ENCODE measurements at places on chromosomes 2 and 18.
A peak's percentile ranks its signal among the peaks of the same experiment; 100 is the strongest.

- DNase-seq, result no peak
Observed at GRCh38 chr2:189252991-189253675, 73.6 kb upstream of the COL5A2 start.

DNA sequence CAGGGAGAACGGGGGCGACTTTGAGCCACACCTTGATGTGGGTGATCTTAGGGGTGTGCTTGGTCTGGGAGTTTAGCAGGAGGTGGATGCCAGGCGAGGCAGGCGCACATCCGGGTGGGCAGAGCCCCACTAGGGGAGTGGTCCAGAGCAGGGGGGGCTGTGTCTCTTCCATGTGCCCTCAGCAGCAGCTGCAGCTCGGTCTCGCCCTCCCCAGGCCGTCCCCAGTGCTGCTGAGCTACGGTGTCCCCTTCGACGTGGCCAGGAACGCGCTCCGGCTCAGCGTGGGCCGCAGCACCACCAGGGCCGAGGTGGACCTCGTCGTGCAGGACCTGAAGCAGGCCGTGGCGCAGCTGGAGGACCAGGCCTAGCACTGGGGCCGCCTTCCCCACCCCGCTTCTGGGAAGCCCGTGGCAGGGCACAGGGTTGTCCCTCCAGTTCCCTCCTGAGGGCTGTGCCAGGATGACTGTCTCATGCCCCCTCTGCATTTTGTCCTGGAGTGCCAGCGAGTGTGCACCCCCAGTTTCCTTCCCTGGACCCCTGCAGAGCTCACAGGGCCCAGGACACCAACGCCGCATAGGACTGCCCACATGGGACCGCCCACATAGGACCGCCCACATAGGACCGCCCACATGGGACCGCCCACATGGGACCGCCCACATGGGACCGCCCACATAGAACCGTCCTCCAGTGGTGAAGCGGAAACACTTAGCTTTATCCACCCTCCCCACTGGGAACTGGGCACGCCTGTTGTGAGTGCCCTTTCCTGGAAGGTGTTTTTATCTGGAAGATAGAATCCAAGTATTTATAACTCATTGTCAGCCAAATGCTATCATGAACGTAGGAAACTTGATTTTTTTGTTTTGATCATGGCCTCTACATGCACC is 1.9 kb upstream of the ESPNL start:
- DNase-seq, result peak; percentile 68

- DNase-seq, result peak; percentile 52
Observed at GRCh38 chr2:74573747-74574562, 19.4 kb downstream of the DOK1 start.

GRCh38 chr2:128214866-128215460 is 103.7 kb downstream of the HS6ST1 start:
- no peak for DNase-seq

DNA sequence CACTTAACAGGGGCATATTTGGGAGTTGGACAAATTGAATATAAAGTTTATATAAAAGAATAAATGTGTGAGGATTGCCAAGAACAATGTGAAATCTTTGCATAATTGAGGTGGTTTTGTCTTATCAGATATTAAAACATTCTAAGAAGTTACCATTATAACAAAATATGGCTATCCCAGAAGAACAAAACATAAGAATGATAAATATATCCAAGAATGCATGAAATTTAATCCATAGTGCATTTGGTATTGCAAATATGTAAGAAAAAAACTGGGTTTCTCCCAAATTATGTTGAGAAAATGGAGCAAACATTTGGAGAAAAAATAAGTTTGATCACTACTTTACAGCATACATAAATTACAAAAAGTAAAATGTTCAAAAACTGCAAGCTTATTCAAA is 562.4 kb downstream of the RNF144A start:
- no peak for DNase-seq

- no peak for DNase-seq
Observed at GRCh38 chr2:30548386-30548785, 101.3 kb downstream of the LCLAT1 start.

GRCh38 chr18:66558773-66559172 is 45.1 kb downstream of the CDH19 start:
- peak; percentile 27 for DNase-seq

- no peak for DNase-seq
Observed at GRCh38 chr2:95300450-95300849, 3.3 kb downstream of the KCNIP3 start.

GRCh38 chr18:47080872-47081271 is 45.5 kb upstream of the ELOA2 start:
- no peak for DNase-seq

DNA sequence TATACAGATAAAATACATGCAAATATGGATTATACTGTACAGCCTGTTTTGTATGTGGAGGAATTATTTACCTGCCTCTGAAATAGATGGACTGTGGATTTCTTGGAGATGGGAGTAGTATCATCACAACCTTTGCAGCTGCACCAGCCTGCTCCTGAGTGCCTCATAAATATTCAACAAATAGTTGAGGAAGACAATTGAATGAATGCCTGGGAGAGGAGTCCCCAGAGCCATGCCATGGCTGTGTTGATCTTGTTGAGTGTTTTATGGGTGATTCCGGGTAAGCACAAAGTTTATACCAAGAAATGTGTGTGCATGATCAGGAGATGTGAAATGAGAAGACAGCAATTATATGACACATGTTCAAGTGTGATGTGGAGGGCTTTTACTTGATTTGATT is 225.0 kb downstream of the FHOD3 start:
- no peak for DNase-seq

DNA sequence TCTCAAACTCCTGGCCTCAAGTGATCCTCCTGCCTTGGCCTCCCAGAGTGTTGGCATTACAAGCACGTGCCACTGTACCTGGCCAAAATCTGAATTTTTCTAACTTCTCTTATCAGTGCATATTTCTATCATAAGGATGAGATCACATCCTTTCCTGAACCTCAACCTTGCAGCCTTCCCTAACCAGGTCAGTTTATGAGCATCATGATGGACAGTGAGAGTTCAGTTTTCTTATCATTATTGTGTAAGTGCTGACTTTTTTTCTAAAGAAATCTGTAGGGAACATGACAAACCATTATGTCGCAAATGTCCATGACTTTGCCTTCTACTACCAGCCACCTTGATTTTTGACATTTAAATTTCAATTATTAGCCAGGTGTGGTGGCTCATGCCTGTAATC is 31.5 kb downstream of the MRPL33 start:
- DNase-seq, result no peak

DNA sequence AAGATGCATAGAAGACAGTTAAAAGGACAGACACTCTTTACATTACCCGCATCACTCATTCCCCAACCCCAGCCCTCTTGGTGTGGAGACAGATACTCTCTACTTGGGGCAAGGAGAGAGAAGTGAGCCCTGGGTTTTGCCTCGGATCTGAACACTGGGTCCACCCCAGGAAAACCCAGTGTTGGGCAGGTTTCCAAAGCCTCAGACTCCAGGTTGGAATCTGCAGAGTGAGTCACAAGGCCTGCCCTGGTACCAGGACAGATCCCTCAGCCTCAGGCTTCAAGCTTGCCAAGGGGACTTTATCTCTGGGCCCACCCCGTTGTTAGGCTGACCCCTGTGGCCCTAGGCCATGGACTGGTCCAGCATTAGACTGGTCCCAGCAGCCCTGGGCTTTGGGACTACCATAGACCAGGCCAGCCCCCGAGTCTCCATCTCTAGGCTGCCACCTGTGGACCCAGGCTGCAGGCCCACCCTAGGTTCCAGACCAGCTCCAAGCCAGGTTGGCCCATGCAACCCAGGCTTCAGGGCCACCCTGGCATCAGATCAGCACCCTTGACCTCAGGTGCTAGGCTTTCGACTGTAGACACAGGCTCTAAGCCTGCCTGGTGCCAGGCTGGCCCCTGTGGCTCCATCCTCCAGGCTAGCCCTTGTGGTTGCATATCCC is 112.8 kb downstream of the GULP1 start:
- DNase-seq, result no peak

- DNase-seq, result peak; percentile 3
Observed at GRCh38 chr2:137879121-137879520, 85.2 kb upstream of the HNMT start.

DNA sequence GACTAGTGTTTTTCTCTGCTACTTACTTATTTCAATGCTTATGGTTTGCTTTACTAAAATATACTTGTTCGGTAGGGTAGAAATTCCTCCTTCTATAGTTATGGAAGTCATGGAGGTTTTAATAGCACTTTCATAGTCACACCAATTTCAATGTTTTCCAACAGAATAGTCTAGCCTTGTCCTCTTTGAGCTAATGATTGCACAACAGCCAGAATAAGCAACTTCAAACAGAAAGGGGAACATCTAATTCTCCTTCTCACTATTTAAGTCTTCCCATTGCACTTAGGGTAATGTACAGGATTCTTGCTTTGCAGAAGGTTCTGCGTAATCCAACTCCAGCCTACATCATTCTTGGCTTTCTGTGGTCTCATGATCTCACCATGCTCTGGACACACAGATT is 287.7 kb upstream of the GCFC2 start:
- DNase-seq, result no peak

DNA sequence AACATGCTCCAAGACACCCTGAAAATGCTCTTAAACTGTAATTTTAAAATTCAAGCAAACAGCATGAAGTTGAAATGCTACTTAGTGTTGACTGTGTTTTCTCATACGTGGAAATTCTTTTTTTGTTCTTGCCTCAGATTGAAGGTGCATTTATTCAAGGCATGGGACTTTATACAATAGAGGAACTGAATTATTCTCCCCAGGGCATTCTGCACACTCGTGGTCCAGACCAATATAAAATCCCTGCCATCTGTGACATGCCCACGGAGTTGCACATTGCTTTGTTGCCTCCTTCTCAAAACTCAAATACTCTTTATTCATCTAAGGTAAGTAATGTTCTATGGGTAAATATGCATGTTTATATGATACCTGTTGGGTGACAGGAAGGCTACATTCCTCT is 82.7 kb downstream of the AOX1 start:
- no peak for DNase-seq

GRCh38 chr18:44765456-44765855 is 84.8 kb downstream of the SETBP1 start:
- DNase-seq, result no peak

DNA sequence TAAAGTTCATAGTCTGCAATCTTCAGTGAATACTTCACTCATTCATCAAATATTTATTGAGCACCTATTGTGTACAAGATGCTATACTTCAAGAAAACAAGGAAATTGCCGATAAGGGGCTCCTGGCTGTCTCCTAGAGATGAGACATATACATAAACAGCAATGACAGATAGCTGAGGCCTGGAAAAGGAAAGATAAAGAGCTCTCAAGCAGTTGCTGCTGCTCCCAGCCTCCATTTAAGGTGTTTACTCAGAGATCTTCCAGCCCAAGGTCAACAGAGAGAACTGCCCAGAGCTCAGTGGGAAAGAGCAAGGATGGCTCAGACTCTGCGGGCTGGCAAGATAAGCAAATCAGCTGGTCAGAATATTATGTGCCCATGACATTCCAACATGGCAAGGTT is 3.3 kb upstream of the SLC14A2 start:
- DNase-seq, result no peak

GRCh38 chr18:55220523-55220922 is 261.3 kb upstream of the CCDC68 start:
- no peak for DNase-seq

- DNase-seq, result peak; percentile 44
Observed at GRCh38 chr18:49250816-49251388, 209.5 kb downstream of the DYM start.

DNA sequence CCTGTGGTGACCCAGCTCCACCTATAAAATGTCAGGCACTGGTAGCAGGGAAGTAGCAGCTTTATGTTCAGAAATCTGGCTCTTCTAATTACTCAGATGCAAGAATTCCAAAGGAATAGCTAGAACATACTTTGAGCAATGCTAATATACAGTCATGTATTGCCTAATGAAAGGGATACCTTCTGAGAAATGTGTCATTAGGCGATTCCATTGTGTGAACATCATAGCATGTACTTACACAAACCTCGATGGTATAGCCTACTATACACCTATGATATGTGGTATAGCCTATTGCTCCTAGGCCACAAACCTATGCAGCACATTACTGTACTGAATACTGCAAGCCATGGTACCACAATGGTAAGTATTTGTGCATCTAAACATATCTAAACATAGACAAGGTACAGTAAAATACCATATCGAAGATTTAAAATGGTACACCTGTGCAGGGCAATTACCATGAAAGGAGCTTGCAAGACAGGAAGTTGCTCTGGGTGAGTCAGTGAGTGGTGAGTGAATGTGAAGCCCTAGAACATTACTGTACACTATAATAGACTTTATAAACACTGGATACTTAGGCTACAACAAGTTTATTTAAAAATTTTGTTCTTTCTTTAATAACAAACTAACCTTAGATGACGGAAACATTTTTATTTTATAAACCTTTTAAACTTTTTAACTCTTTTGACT is 50.3 kb upstream of the ETAA1 start:
- DNase-seq, result peak; percentile 36

DNA sequence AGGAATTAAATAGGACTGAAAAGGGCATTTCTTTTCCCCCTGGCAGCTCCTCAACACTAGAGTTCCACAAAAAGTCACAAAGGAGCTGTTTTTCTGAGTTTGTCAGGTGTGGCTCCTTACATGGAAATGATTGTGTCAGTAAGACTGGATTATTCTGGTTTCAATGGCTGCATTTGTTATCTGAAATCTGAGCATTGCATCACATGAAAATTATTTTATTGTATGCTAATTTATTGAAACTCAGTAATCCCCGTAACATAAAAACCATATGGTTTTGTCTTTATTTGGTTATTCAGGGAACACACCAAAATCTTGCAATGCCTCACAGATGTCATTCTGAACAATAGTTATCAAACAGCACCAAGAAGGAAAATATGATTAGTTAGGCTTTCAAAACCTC is 439.7 kb upstream of the TNP1 start:
- DNase-seq, result no peak

DNA sequence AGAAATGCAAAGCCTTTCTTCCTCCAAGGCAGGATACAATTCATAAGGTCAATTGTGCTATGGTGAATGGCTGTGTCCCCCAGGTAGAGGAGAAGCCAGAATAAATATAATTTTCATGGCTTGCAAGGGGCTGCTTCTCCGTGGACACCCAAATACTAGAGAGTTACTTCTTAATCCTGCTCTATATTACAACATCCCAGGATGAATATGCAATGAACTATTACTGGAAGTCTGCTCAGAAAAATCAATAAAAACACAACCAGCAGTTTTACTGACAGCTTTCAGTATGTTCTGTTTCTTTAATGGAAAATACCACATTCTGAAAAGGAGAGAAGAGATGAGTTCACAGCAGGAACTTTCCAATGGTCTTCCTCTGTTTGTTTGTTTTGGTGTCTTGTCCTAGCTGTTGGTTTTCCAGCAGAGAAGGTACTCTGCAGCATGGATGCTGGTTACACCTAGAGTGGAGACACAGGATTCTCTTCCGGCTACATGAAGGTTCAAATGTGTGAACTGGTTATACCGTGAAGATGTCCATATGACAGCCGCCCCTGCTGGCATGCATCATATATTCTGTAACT is 213.0 kb downstream of the PID1 start:
- DNase-seq, result no peak

- no peak for DNase-seq
Observed at GRCh38 chr2:240249423-240250149, 109.1 kb upstream of the OTOS start.

Data from mesenchymal stem cell (in vitro differentiated cells and primary cell).